ENCODE measurements at places on chromosomes 12 and 14.
A peak's percentile ranks its signal among the peaks of the same experiment; 100 is the strongest.

DNA sequence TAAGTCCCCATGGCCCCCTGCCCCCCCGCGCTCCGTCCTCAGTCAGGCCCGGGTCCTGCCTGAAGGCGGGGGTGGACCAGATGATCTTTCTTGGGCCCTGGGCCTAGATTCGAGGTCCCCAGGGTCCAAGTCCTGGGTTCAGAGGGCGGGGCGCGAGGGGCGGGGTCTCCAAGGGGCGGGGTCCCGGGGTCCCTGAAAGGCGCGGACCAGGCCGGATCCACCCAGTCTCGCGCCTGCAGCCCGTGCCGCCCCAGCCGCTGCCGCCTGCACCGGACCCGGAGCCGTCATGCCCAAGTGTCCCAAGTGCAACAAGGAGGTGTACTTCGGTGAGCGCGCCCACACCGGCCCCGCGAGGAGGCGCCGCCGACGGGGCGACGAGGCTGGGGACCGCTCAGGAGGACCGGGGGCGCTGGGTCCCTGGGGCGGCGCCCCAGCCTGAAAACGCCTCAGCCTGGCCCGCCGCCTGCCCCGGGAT is 325 bp downstream of the CRIP1 start:
- no peak for DNase-seq

GRCh38 chr12:116318576-116319232 is 41.2 kb upstream of the MED13L start:
- no peak for DNase-seq

GRCh38 chr14:42023452-42023851 is 416.8 kb downstream of the LRFN5 start:
- no peak for DNase-seq

DNA sequence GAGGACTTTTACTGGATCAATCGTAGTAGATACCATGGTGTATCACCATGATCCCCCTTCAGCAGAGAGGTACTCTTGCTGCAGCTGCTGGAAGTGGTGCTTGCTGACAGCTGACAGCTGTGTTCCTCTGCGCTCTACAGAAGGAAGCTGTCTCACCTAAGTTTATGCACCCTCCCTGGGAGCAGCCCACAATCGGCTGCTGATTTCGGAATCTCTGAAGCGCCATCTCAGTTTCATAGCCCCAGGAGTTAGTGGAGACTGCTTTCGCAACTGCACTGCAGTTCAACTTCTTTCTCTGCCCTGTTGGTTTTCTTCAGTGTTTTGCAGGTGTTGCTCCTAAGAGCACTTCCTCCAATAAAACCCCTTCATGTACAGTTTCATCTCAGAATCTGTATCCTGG is 237.9 kb downstream of the PAWR start:
- DNase-seq, result peak; percentile 37

DNA sequence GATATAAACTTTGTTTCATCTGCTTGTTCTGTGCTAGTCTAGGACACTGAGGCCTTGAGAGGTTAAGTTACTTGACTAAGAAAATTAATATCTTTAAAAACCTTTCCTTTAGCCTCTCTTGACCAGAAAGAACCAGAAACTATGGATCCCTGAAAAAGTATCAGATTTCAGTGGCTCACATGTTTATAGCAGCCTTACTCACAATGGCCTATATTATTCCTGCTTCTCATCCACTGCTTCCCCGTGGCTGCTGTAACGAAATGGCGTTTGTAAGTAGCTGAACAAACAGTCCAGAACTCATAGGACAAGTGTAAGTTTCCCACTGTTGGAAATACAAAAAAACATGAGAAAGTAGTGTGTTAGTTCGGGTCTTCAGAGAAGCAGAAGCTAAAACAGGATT is 3.2 kb upstream of the PYGL start:
- no peak for DNase-seq

DNA sequence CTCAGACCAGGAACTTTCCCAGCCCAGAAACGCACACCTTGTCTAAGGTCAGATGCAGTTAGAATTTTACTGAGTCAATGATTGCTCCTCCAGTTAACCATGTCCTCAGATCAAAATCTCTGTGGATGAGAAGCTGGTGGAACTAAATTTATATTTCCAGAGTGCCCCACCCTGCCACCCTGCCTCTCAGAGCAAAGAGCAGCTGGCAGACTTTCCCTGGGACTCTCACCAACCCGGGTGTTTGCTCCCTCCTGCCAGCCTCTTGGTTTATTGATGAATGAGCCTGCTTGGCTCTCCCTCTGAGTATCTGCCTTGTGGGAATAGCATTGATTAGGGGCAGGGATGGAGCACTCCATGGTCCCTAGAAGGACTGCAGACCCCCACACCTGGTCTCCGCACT is 5.9 kb upstream of the KRT1 start:
- DNase-seq, result no peak

GRCh38 chr12:88994537-88994936 is 357.8 kb downstream of the DUSP6 start:
- DNase-seq, result no peak

DNA sequence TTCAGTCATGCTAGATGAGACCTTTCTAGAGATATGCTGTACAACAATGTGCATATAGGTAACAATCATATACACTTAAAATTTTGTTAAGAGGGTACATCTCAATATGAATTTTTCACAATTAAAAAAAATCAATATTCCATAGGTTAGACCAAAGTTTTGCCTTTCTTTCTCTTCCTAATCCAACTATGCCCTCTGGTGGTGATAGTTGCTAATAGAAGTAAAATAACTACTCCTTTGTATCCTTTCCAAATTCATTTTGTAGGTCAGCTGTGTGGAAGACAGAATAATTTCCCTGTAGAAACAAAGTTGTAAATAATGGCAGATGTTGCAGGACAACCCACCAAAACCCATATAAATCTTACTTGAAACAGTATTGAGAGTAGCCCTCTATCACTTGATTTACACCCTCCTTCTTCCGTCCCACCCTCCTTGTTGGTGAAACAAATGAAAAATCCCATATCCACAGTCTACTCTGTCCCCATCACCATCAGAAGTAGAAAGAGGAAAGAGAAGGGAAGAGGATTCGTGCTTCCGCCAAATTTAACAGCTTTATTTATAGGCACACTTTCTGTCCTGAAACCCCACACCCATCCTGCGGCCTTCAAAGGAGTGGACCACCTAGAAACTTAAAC is 34.2 kb upstream of the KICS2 start:
- peak; percentile 41 for DNase-seq

DNA sequence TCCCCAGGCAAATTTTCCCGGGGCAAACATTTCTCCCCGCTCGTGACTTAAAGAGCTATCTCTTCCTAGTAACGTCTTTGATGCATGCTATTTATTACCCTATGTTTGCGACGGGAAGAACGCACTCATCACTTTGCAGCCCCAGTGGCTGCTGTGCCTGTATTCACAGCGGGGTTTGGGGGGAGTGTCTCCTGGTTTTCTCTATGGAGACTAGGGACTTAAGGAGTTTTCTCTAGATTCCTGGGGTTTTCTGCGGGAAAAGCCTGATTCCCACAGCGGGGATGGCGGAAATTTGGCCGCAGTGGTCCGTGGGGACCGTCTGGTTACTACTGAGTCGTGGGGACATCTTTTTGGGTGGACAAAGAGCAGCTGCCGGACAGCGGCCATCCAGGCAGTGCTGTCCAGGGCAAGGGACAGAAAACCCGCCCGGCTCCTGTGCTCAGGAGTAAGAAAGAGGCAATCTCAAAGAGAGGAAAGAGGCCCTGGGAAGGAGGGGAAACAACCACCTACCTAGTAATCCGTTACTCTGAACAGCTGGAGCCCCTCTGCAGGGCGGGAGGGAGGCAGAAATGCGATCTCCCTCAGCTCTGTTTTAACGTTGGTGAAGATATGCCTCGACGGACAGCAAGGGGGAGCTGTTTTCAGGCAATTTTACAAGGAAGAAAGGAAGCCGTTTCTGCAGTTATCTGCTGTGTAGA is 771 bp upstream of the AVPR1A start:
- no peak for DNase-seq

GRCh38 chr14:50897658-50898175 is 25.9 kb downstream of the ABHD12B start:
- no peak for DNase-seq

DNA sequence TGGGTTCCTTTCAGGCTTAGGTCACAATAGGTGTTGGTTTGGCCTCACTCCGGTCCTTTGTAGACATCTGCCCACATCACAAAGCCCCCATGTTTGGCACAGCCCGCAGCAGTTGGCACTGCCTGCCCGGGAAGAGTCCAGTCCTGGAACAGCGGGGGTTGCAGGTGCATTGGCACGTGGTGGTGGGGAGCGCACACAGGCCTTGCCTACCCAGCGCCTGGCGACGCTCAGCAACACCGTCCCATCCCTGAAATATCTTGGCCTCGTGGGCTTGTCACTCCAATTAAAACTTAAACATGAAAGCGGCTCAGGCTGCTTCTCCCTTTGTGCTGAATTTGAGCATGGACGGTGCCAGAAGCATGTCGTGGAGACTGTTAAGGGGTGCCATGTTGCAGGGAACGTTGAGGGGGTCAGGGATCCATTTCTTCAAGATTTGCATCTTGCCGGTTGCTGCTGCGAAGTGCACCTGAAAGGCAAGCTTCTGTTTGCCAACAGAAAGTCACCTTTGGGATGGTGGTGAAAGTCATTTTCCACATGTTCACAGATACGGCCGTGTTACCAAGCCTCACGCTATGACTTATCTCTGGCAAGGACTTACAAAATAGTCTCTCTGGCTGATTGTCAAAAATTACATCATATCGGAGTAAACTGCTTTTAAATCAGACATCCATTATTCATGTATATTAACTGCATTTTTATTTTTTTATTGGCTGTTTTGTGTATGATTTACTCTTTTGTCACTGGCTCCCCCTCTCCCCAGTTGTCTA is 91.5 kb downstream of the FBXW8 start:
- no peak for DNase-seq

GRCh38 chr14:77126461-77126990 is 15.1 kb downstream of the ZDHHC22 start:
- no peak for DNase-seq

- no peak for DNase-seq
Measured at GRCh38 chr12:121762269-121762668, 31.2 kb downstream of the RHOF start.

DNA sequence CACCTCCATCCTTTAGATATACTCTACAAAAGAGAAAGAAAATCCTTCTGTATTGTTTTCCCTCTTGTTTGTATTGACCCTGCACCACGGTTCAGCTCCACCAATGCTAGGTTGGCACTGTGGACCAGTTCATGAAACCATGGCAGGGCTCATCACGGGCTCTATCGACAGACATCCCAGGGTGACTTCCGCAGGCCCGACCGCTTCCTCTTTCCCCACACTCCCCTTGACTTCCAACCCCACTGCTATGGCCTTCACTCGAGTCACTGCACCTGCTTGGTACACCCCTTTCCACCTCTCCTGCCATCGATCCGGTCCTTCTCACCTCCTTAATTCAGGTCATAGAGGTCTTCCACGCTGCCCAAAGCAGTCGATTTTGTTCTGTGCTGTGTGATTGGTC is 21.2 kb upstream of the AKAP5 start:
- DNase-seq, result peak; percentile 73

DNA sequence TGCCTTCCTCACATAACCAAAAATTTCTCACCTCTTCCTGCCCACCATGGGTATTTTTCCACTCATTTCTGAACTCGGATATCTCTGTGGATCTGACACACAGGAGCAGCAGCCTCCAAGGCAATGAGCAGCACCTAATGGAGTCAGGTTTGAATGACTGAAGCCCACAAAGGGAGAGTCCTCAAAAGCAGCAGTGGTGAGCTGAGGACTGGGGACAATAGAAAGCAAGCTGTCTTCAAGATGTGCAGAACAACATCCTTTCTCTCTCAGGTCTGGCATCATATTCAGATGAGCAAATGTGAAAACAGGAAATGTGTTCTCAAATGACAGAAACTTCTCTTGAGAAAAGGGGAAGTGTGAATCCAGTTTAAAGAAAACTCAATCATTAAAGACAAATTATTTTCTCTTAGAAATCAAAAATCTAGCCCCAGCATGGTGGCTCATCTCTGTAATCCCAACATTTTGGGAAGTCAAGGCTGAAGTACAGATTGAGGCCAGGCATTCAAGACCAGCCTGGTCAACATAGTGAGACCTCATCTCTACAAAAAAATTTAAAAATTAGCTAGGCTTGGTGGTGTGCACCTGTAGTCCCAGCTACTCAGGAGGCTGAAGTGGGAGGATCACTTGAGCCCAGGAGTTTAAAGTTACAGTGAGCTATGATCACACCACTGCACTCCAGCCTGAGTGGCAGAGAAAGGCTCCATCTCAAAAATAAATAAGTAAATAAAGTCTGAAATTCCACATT is 54.2 kb downstream of the C12orf42 start:
- DNase-seq, result peak; percentile 90

GRCh38 chr12:58888131-58888783 is 32.0 kb downstream of the LRIG3 start:
- no peak for DNase-seq

- no peak for DNase-seq
Measured at GRCh38 chr14:31387091-31387490, 33.3 kb downstream of the HEATR5A start.

GRCh38 chr12:16118586-16118985 is 158.9 kb downstream of the SLC15A5 start:
- no peak for DNase-seq

DNA sequence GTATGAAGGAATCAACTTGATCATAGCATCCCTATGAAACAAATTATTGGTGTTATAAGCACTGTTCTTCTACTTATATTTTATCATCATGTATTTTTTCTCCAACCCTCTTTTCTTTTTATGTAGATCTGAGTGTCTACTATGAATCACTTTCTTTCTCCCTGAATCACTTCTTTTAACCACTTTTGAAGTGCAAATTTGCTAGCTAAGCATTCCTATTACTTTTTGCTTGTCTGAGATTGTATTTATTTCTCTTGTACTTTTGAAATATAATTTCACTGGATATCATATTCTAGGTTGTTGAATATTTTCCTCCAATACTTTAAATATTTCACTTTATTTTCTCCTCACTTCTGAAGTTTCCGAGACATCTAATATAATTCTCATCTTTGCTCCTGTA is 1282.3 kb upstream of the FLRT2 start:
- no peak for DNase-seq

DNA sequence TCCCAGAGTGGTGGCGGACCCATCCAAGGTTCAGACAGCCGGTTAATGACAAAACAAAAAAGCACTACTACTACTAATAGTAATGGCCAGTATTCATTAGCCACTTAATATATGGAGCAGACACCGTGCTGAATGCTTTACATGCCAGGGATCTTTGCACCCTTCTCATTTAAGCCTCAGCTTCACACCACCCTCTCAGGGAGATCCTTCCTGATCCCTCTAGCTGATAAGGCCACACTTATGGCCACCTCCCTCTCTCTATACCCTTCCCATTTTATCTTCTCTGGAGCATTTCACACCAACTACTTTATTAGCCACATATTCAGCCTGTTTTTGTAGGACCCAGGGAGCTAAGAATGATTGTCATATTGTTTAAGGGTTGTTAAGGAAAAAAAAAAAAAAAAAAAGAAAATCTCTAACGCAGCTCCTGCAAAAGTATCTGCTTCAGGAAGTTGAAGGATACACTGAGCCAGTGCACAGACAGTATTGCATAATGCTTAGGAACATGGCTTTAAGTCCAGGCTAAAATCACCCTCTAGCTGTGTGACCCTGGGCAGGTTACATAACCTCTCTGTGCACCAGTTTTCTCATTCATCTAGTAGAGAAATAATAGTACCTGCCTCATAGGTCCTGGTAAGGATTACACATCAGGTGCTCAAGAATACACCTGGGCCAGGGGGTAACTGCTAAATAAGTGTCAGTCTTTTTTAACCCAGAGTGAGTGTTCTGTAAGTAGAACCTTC is 29.4 kb downstream of the NUAK1 start:
- peak; percentile 45 for DNase-seq
